ENCODE measurements at places on chromosomes 5 and 9.

- DNase-seq: peak; percentile 14
Observed at GRCh38 chr5:168219515-168220410, 71.7 kb upstream of the WWC1 start.

DNA sequence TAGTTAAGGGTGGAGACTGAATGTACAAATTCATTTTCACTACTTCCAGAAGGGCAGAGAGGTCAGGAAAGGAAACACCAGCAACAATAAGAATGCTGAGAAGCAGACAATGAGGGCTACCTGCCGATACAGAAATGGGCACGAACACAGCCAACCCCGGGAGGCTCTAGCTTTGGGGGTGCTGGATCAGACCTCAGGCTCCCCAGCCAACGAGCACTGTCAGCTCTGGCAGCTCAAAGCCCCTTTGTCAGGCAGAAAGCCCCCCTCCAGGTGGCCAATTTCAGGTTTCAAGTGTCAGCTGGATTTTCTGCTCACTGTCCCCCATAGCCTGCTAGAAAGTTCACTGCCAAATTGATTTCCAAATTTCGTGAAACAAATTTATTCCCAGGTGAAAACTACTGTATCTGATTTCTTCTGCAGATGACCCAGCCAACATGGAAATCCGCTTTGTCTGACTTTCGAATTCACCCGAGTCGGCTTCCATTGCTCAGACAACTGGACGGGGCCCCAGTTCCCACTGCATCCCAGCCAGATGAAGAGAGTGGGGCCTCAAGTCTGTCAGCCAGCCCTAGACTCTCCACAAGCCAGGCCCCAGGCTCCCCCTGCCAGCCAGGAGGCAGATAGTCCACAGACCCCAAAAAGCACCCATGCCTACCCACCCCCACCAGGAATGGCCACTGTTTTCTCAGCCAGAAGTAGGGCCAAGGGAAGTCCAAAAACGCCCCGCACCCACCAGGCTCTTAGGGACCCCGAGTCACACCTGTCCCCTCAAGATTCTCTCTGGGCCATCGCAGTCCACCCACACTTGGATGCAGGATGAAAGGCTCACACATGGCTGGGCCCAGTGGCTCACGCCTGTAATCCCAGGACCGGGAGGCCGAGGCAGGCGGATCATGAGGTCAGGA lies 96.5 kb upstream of the PHYKPL start:
- DNase-seq: no peak

- no peak for DNase-seq
Observed at GRCh38 chr5:125011014-125011413, 264.6 kb upstream of the ZNF608 start.

DNA sequence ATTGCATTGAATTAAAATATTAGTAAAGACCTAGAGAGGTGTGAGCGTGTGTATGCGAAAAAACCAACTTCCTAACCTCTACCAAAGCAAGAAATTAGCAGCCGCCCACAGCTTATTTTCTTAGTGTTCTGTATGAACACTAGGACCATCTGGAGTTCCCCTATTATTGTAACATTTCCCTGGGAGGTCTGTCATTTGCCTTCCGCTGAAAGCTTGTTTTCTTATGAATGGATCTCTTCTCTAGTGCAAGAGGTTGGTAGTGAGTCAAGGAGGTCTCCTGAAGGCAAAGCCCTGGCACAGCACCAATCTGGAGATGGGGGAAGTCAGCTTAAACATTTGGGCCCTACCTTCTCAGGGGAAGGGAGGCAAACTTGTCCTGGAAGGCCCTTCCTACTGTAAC lies 10.8 kb downstream of the TNFSF8 start:
- DNase-seq: no peak

- no peak for DNase-seq
Observed at GRCh38 chr5:180330810-180331646, 22.1 kb downstream of the GFPT2 start.

GRCh38 chr5:1505506-1506241 lies 18.1 kb downstream of the LPCAT1 start:
- DNase-seq: no peak

- no peak for DNase-seq
Observed at GRCh38 chr9:68730570-68731235, 25.7 kb downstream of the PIP5K1B start.

GRCh38 chr5:26486631-26487030 lies 551.8 kb downstream of the CDH9 start:
- DNase-seq: no peak

DNA sequence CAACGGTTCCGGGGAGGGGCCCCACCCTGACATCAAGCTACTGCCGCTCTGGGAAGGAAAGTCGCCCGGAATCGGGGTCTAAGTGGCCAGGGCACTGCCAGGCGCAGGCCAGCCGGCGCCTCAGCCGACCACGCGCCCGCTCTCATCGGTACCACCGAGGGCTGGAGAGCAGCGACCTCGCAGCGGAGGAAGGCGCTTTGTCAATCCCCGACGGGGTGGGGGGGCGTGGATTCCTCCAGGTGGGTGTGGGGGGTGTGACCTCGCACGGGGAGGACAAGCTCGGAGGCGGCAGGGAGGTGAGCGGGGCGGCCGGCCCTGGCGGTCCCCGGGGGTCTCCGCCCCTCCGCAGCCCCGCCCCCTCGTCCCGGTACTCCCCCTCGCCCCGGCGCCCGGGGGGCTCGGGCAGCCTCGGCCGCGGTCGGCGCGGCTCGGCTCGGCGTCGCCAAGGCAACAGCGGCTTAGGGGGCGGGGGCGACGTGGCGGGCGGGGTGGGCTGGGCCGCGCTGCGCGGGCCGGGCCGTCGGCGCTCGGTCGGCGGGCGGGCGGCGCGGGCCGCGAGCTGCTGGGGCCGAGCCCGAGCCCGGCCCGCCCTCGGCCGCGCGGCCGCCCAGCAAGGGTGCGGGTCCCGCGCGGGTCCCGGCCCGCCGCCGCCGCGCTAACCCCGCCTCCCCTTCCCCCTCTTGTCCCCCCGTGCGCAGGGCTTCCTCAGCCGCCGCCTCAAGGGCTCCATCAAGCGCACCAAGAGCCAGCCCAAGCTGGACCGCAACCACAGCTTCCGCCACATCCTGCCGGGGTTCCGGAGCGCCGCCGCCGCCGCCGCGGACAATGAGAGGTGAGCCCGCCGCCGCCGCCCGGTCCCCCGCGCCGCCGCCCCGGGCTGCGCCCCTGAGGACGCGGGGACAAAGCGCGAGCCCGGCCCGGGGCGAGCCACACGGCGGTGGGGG lies 47.5 kb downstream of the DAB2IP start:
- DNase-seq: peak; percentile 56

DNA sequence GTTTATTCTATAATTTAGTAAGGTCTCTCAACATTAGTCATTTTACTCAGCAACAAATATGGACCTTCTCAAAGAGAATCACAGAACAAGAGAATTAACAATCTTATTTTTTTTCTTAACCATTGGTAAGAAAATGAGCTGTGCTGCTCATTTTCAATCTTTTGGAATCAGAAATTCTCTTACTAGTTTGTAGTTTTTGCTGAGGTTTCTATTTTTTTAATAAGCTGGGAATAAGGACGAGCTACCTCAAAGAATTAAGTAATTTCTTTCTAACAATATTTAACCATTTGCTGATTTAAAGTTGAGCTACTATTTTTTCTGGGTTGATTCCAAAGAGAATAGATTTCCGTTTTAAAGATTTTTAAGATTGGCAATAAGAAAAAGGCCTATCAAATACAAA lies 44.2 kb downstream of the PLGRKT start:
- no peak for DNase-seq

DNA sequence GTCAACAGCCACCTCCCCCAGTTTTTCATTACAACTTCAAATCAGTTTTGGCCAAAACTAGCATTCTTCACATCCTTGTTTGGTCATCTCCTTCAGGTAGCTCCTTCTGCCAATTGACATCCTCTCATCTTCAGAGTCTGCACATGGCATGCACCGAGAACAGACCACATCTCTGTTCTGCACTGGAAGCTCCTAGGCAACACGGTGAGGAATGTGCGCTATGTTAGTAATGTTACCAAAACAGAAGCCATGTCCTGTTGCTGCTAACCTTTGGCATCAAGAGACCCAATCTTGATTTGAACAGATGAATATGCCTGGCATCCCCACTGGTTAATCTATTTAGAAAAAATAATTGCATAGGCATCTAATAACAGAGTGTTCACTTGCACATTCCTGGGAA lies 5.1 kb upstream of the HK3 start:
- no peak for DNase-seq

DNA sequence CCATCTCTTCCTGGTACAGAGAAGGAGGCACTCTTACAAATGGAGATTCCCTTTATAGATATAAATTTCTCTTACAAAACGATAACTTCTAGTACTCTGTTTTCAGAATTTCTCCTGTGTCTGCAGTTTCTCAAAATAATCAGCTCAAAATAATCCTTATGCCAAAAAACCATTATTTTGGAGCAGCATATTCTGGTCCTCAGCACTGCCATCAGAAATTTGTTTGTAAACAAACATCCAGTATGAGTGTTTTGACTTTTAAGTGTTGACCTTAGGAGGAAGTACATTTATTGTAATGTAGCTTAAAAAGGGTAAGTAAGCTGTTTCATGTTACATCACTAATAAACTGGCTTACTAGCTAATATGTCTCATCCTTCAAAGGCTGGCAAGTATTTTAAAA lies 52.8 kb upstream of the SNAPC3 start:
- DNase-seq: no peak

DNA sequence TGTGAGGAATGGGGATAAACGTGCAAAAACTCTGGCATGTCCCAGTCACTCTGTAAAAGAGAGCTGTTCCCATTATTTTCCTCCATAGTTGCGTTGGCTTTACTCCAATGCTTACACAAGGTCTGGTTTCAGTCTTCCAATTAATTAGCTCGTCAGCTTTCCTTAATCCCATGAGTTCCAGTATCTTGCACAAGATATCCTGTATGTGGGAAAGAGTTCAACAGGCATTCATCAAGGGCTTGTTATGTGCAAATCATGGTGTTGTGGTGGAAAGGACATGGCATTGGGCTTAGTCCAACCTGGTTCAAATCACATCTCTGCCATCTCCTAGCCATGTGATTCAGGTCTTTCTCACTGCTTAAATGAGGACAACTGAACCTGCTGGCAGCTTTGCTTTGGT lies 77.5 kb upstream of the PANK3 start:
- DNase-seq: no peak

GRCh38 chr5:34660444-34660843 lies 4.3 kb downstream of the RAI14 start:
- DNase-seq: no peak

DNA sequence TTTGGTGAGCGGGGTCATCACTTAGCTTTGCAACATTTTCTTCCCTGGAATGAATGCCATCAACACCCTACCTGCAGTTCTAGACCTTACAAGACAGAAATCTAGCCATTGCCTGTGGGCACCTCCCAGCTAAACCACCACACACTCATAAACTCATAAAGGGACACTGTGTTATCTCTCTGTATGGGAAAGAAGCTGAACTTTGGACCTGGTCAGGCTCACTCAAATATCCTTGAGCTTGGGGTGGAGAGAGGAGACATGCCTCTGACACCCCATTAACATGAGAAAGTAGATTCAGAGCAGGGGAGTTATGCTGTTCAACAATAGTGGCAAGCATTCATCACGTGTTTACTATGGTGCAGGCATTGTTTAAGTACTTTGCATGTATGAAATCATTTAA lies 205.6 kb downstream of the ZNF462 start:
- no peak for DNase-seq

DNA sequence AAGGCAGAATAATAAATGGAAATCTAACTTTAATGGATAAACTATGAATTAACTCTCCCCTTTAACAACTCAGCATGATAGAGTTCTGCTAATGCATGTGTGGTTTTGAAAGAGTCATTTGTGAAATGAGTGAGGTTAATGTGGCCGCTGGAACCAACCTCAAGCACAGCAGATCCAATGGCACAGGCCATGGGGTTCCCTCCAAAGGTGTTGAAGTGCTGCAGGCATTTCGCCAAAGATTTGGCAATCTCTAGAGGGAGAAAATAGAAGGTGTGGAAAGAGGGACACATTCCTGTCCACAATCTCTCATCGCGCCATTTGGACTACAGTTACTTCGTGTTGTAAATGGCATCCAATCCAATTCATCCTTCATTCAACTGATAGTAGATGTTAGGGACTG lies 35.0 kb downstream of the AGXT2 start:
- DNase-seq: no peak

DNA sequence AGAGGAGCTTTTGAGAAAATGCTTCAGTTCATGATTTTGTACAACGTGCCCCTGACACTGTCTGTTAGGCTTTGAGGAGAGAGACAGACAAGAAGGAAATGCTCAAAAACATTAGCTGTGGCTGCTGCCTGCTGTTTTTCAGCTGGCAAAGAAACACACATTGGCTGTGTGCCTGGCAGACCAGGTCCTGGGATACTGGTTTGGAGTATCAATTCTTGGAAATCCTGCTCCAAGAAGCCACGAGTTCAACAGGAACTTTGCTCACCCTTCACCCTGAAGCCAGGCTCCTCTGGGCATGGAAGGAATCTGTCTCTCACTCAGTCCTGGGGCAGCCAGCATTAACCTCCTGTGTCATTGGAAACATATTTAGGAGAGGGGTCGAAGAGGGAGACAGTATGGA lies 245.5 kb downstream of the AUH start:
- DNase-seq: no peak

GRCh38 chr5:141941307-141941706 lies 16.7 kb downstream of the PCDH12 start:
- no peak for DNase-seq

- no peak for DNase-seq
Observed at GRCh38 chr5:116529615-116530014, 45.0 kb downstream of the SEMA6A start.

DNA sequence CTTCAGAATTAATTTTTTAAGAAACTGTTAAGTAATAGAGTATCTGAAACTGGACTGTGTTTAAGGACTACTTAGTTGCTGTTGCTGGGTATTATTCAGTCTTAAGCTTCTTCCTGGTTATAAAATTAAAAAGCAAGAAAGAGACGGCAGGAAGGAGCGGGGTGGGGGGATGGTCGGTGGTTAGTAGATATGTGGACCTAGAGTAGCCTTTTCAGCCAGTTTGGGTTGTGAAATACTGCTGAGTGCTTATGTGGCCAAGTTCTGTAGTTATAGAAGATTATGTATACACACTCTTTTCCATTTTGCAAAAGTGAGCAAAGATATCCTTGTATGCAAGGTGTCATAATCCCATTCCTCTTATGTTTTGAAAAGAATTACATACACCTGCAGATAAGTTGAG lies 28.5 kb downstream of the TRIO start:
- no peak for DNase-seq

GRCh38 chr5:161001604-161002003 lies 149.6 kb upstream of the ATP10B start:
- no peak for DNase-seq

- no peak for DNase-seq
Observed at GRCh38 chr5:55415071-55415470, 107.3 kb downstream of the MTREX start.

GRCh38 chr5:32339198-32339597 lies 26.5 kb upstream of the MTMR12 start:
- no peak for DNase-seq

All from activated gamma-delta T cell treated with Interleukin-2 at 50 U/mL for 16 hours (primary cell).